ENCODE measurements at places on chromosomes 2 and 18.

DNA sequence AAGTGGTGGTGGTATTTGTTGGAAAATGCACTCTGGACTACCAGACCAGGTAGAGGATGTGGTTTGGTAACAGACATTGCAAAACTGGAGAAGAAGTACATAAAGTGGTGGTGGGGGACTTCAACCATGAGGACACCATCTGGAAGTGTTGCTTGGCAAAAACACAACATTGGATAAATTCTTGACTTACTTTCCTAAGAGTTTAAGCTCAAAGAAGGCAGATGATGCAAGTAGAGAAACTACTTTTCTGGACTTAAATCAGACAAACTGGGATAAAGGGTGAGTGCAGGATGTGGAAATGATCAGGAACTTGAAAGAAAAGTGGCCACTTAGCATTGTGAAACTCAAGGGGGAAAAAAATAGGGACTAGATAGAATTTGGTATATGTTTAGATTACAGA lies 487.4 kb downstream of the ZEB2 start:
- DNase-seq, result peak; percentile 85

- no peak for DNase-seq
Observed at GRCh38 chr2:240998706-240998994, 232 bp downstream of the SNED1 start.

DNA sequence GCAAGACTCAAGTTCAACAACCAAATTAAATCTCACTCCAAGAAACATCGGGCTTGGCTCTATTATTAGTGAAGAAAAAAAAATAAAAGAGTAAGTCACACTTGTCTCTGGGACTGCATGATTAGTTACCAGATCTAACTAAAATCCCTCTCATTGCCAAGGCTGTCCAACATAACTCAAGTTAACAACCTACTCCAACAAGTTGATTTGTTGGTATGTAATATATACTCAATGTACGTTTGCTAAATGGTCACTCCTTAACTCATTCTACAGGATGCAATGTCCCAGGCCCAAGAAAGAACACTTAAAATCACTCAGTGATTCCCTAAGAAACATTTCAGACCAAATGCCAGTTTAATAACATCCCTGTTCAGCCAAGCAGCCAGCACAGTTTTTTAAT lies 95.1 kb downstream of the DYM start:
- no peak for DNase-seq

GRCh38 chr18:5582076-5582475 lies 38.3 kb upstream of the EPB41L3 start:
- peak; percentile 61 for DNase-seq

- peak; percentile 92 for DNase-seq
Observed at GRCh38 chr2:237383991-237384671, 29.8 kb downstream of the COL6A3 start.

GRCh38 chr2:220856486-220856885 lies 715.6 kb downstream of the EPHA4 start:
- no peak for DNase-seq
